T follicular helper cell (primary cell): ENCODE measurements at places on chromosomes 2 and 18.

DNA sequence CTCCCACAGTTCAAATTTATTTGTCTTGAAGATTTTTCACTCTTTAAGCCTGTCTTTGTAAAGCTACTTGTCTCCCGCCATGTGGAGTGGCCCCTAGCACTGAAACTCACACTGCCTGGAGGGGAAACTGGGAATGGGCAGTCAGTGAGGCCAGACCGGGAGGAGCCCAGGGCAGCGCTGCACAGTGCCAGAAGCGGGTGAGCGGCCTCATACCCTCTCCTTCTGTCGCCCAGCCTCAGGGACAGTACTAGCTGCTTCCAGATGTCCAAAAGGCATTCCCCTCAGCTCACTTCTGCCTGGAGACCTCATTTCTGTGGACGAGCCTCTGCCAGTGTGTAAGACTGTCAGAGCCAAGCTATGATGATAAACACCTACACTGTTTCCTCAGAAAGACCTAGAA is 79.9 kb downstream of the SEPTIN10 start:
- DNase-seq: no peak

GRCh38 chr2:39283561-39283960 is 39.8 kb upstream of the CDKL4 start:
- no peak for DNase-seq

DNA sequence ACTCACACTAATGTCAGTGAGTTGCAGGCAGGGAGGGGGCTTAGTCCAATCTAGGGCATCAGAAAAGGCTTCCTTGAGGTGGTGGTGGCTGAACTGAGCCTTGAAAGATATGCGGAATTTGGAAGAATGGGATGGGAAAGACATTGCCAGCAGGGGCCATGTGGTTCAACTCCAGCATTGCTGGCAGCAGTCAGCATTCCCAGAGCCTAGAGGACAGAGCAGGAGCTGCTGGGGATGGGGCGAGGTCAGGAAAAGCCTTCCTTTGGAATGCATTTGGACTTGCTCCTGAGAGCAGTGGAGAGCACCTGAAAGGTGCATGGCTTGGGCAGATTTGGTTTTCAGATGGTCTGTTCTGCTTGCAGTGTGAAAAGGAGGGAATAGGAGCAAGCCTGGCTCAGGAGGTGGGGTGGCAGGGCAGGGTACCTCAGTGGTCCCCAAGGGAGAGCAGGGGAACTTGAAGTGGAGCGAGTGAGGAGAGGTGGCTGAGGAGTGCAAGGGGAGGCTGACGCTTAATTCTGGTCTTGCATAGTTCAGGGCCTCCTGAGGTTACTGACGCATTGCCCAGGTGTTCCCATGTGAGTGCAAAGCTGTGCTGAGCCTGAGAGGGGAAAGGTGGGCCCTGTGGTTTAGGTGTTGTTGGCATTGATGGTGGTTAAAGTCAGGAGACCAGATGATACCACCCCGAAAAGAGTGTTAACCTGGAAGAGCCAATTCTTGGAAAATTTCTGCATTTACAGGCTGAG is 112.1 kb upstream of the MGAT5 start:
- no peak for DNase-seq

GRCh38 chr2:54397426-54397825 is 58.7 kb upstream of the SPTBN1 start:
- DNase-seq: no peak

DNA sequence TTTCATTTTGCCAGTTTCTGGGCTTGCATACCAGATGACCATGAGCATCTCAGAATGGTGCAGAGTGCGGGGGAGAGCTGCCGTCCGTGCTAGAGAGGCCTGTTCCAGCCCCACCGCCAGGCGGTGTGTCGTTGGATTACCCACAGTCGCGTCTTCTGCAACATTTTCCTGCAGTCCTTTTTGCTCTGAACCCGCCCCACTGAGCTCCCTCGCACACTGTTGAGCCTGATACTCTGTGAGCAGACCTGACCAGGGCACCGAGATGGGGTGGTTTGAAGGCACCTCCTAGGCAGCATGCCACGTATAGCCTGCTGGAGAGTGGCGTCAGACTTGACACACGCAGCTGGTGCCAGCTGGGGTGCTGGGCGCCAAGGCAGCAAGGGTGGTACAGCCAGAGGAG is 18.1 kb downstream of the PPP1R7 start:
- DNase-seq: no peak

DNA sequence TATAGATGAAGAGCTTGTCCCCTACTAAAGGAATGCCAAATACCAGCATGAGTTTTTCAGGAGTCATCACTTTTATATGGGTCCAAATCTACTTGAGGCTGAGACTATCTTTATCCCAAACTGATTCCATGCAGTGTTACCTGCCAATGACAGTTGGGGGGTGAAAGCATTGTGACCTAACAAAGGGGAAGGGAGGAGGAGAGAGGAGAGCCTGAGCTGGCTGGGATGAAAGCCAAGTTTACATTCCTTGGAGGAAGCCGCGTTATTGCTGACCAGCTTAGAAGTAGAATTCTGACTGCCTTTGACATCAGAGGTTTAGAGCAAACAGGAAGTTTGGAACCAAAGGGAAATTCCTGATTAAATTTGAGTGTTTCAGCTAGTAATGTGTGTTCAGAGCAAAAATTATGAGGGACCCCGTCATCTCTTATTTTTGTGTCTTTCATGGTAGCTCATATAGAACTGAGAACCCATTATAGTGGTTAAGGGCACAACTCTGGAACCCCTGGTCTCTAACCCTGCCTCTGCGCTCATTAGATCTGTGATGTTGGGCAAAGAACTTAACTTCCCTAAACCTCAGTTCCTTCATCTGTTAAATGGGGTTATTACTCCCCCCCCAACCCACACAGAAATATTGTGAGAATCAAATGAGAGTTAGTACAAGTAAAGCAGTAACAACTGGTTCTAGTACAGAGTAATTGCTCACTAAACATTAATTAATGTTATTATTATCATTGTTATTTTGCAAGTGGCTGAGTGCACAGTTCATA is 199.3 kb upstream of the EPAS1 start:
- DNase-seq: no peak

GRCh38 chr2:79981316-79981715 is 323.2 kb downstream of the LRRTM1 start:
- no peak for DNase-seq

- DNase-seq: no peak
Measured at GRCh38 chr18:25283781-25284180, 68.2 kb downstream of the ZNF521 start.

DNA sequence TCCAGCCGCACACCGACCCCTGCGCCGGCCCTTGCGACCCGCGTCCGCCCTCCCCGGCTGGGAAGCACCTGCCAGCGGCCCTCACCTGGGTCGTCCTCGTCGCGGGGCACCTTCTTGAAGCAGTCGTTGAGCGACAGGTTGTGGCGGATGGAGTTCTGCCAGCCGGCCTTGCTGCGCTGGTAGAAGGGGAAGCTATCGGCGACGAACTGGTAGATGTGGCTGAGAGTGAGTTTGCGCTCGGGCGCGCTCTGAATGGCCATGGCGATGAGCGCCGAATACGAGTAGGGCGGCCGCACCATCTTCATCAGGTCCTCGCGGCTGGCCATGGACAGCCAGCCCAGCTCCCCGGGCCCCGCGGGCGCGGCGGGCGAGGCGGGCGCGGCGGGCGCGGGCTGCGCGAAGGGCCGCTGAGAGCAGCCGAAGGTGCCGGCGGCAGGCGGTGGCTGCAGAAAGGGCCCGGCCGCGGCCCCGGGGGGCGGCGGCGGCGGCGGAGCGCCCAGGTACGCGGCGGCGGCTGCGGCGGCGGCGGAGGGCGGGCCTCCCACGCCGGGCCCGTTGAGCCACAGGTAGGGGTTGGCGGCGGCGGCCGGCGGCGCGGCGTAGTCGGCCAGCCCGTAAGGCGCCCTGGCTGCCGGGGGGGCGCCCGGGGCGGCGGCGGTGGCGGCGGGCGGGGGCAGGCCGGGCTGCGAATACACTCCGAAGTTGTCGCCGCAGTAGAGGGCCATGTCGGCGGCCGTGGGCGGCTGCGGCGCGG is 505 bp downstream of the FOXI3 start:
- no peak for DNase-seq

GRCh38 chr2:751474-751873 is 74.3 kb upstream of the TMEM18 start:
- no peak for DNase-seq

DNA sequence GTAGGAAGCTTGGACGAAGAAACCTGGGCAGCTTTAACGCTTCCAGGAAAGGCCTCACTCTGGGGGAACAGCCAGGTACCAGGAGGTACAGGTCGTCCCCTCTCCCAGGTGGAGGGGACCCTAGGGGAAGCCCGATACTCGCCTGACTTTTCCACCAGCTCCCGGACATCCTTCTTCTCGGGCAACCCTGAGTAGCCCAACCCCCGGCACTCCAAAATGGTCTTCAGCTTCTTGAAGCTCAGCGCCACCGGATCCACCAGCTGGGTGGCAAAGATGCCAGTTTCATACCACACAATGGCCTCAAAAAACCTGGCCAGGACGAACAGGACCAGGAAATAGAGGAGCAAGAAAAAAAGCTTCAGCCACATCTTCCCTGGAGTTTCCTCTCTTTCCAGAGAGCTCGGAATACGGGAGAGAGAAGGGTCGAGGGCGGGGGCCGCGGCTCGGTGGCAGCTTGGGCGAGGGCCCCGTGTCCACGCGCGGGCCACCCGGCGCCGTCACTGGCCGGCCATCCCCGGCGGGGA is 1.1 kb downstream of the RNF103 start:
- peak; percentile 2 for DNase-seq

DNA sequence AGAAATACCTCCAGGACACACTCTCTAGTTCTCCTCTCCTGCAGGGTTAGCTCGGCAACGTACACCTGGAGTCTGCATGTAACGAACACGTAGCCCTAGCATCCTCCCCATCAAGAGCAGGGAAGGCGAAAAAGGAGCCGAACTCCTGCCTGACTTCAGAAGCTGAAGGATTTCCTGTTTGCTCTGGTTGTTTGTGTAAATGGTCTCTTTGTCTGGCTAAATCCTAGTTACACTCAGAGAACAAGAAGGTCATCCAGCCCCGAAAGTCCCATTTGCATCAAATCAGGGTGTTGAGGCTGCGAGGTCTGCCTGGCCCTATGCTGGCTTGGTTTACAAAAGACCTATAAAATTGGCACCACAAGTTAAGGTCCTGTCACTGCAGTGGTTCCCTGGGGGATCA is 66.4 kb upstream of the POMC start:
- DNase-seq: no peak

- no peak for DNase-seq
Measured at GRCh38 chr2:202069170-202070067, 3.6 kb upstream of the KIAA2012 start.

GRCh38 chr2:238152771-238153688 is 5.7 kb upstream of the ERFE start:
- DNase-seq: no peak

GRCh38 chr18:32804134-32804888 is 31.5 kb upstream of the KLHL14 start:
- no peak for DNase-seq

DNA sequence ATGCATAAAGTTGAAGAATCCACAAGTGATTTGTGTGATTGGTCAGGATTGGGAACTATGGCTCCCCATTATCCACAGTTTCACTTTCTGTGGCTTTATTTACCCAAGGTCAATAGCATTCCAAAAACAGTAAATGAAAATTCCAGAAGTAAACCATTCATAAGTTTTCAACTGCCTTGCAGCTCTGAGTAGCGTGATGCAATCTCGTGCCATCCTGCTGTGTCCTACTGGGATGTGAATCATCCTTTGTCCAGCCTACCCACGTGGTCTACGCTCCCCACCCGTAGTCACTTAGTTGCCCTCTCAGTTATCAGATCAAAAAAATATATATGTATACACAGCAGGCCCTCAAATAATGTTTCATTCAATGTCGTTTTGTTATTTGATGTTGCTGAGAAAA is 89.0 kb upstream of the DLGAP1 start:
- DNase-seq: no peak

- DNase-seq: no peak
Measured at GRCh38 chr2:119011162-119011909, 69.3 kb downstream of the MARCO start.
